A549 treated with RU486 at 1 μM for 4 hours (cell line): ENCODE measurements at places on chromosomes 12 and 14. TPM values are rescaled to one million over a fixed set of nuclear protein-coding genes. Genes with fewer than 3 reads are reported as not detected.

Gene CIROP
- not detected in 5 replicates for total RNA-seq

Gene OGFOD2
- 13.1 to 20.4 TPM (median 16.2 TPM) in 5 replicates for total RNA-seq

Gene AQP2
- not detected in 5 replicates for total RNA-seq

Gene TMEM229B
- total RNA-seq = 0.22 to 0.34 TPM (median 0.28 TPM) in 5 replicates

Gene IPO8
- 12.1 to 23.5 TPM (median 19.4 TPM) in 5 replicates for total RNA-seq

Gene ASCL1
- not detected in 5 replicates for total RNA-seq

Gene CCDC184
- 3.0 to 3.4 TPM (median 3.3 TPM) in 5 replicates for total RNA-seq

Gene PPP4R4
- 0.27 to 0.79 TPM (median 0.46 TPM) in 5 replicates for total RNA-seq

Gene CARMIL3
- 0.34 to 0.95 TPM (median 0.49 TPM) in 5 replicates for total RNA-seq

Gene ADCY4
- not detected in 5 replicates for total RNA-seq

Gene KRT4
- 2.6 to 4.3 TPM (median 3.1 TPM) in 5 replicates for total RNA-seq

Gene MUCL1
- not detected in 5 replicates for total RNA-seq

Gene MAPK1IP1L
- total RNA-seq = 103 to 120 TPM (median 114 TPM) in 5 replicates

Gene AQP5
- not detected in 5 replicates for total RNA-seq

Gene PTPRR
- 0.19 to 0.45 TPM (median 0.39 TPM) in 5 replicates for total RNA-seq

Gene HCAR3
- 0.09 to 0.19 TPM (median 0.10 TPM) in 4 of 5 replicates, not detected in the other for total RNA-seq

Gene ACTR6
- total RNA-seq = 11.1 to 34.0 TPM (median 25.6 TPM) in 5 replicates

Gene NEUROD4
- total RNA-seq = not detected in 5 replicates

Gene VRTN
- total RNA-seq = not detected in 5 replicates

Gene NFE2
- total RNA-seq = 0.07 to 0.32 TPM (median 0.13 TPM) in 3 of 5 replicates, not detected in the others

Gene ART4
- total RNA-seq = 0.16 TPM in 1 of 5 replicates, not detected in the others

Gene CEP83
- 5.0 to 10.6 TPM (median 9.3 TPM) in 5 replicates for total RNA-seq

Gene GUCY2C
- 0.08 TPM in 1 of 5 replicates, not detected in the others for total RNA-seq

Gene GPR84
- total RNA-seq = not detected in 5 replicates

Gene CLEC4D
- total RNA-seq = not detected in 5 replicates

Gene CLEC14A
- not detected in 5 replicates for total RNA-seq

Gene FAIM2
- not detected in 5 replicates for total RNA-seq

Gene P2RX2
- total RNA-seq = not detected in 5 replicates

Gene PAX9
- total RNA-seq = 1.4 to 2.9 TPM (median 2.5 TPM) in 5 replicates

Gene PAPLN
- total RNA-seq = 5.3 to 8.8 TPM (median 8.4 TPM) in 5 replicates

Gene PRH2
- total RNA-seq = not detected in 5 replicates

Gene CACNA1C
- 0.02 TPM in 1 of 5 replicates, not detected in the others for total RNA-seq

Gene SLC6A15
- total RNA-seq = 1.9 to 4.3 TPM (median 3.8 TPM) in 5 replicates

Gene TMEM63C
- total RNA-seq = 0.45 to 1.0 TPM (median 0.76 TPM) in 5 replicates

Gene LRRC23
- total RNA-seq = 16.6 to 19.4 TPM (median 18.2 TPM) in 5 replicates

Gene CPM
- 4.7 to 9.4 TPM (median 8.7 TPM) in 5 replicates for total RNA-seq

Gene TUNAR
- not detected in 5 replicates for total RNA-seq

Gene CLMN
- total RNA-seq = 4.4 to 5.9 TPM (median 4.8 TPM) in 5 replicates

Gene CLEC7A
- not detected in 5 replicates for total RNA-seq

Gene RIMBP2
- total RNA-seq = 0.06 TPM in 1 of 5 replicates, not detected in the others

Gene SALL2
- 1.00 to 1.6 TPM (median 1.3 TPM) in 5 replicates for total RNA-seq

Gene KIF21A
- 11.5 to 22.2 TPM (median 20.7 TPM) in 5 replicates for total RNA-seq

Gene TOMM20L
- total RNA-seq = not detected in 5 replicates

Gene RPL10L
- not detected in 5 replicates for total RNA-seq
